Neural progenitor cell (in vitro differentiated cells): ENCODE measurements at places on chromosomes 2 and 18.

GRCh38 chr2:236674646-236675045 lies 105.0 kb downstream of the ACKR3 start:
- no peak for DNase-seq

GRCh38 chr2:216274194-216274840 lies 98.0 kb downstream of the MARCHF4 start:
- no peak for DNase-seq

- no peak for DNase-seq
Observed at GRCh38 chr2:68167186-68167585, 9.5 kb downstream of the PNO1 start.

- no peak for DNase-seq
Observed at GRCh38 chr18:45050712-45051601, 370.3 kb downstream of the SETBP1 start.

DNA sequence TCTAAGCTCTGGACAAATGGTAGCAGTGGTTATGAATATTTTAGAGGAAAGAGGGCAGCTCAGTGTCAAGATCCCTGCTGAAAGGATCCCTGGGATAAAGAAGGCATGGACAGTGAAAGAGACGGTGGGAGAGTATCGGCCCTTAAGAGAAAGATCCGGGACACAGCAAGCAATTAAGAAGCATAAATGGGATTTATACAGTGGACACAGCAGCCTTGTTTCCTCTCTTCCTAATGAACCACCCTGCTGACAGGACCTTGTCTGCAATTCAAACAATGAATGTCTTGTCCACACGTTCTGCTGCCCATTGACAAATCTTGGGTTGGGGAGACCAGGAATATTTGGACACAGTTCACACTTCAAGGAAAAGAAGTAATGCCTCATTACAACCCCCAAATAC lies 16.5 kb downstream of the CPLX4 start:
- DNase-seq, result no peak

DNA sequence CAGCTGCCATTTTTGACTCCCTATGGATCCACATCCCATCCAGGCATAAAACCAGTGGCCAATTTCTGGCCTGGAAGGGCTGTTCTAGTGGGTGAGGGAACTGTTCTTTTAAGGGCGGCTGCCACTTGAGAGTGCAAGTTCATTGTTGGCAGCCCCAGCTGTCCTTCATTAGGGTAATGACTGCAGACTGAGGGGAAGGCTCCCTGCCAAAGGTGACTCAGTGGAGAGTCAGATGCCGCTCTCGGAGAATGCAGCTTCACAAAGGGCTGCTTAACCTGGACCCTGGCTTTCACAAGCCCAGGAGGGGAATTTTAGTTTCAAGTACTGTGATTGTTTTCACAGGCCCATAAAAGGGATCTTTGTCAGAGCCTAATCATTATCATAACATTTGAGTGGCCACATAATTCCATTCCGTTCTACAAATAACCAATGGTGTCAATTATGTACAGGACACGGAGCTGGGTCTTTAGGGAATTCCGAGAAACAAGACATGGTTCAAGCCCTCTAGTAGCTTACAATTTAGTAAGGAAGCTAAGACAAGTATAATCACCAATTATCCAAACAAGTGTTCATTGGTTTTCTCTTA lies 235.7 kb downstream of the CDCA7 start:
- no peak for DNase-seq

DNA sequence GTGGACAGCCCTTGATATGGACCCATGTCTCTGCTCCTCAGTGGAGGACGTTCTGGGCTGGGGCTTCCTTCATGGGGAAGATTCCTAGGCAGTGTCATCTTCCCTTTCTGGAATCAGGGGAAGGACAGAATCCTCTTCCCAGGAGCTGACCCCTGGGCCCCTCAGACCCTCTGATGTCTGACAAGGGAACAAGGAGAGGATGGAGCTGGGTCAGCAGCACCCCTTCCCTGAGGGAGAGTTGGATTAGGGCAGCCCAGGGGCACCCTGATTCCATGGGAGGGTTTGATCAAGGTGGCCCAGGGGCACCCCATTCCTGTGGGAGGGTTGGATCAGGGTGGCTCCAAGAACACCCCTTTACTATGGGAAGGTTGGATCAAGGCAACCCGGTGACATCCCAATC lies 86.5 kb downstream of the ACKR3 start:
- DNase-seq, result no peak

DNA sequence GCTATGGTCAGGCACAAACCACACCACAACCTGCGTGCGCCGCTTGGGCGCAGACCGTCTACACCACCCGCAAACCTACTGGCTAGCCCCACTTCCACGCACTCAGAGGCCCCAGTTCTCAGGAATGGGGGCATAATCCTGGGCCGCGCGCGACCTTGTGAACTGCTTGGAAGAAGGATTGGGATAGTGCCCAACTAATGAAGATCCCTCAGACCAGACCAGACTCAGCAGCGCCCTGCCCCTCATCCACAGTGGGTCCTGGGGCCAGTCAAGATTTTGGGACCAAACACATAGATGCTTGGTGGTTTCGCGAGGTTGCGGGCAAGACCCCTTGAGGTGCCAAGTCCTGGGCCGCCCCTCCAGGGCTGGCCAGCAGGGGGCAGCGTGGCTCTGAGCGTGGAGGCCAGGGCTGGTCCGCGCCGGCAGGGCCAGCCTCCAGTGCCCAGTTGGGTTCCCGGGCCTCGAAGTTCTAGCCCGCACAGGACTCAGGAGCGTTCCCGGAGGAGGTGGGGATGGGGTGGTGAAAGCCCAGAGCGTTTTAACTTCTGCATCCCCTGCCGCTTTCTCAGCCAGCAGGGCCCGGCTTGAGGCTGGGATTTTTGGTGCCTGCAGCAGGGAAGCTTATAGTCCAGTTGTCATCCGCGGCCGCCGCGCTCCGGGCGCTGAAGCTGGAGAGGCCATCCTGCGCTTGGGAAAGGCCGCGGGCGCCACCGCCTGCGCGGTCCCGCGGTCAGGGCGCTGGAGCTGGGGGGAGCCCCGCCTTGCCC lies 8.3 kb downstream of the OSR1 start:
- DNase-seq, result peak; percentile 84

GRCh38 chr2:237636578-237636977 lies 9.2 kb downstream of the LRRFIP1 start:
- DNase-seq, result no peak

- DNase-seq, result no peak
Observed at GRCh38 chr2:55883357-55883756, 40.2 kb downstream of the EFEMP1 start.

DNA sequence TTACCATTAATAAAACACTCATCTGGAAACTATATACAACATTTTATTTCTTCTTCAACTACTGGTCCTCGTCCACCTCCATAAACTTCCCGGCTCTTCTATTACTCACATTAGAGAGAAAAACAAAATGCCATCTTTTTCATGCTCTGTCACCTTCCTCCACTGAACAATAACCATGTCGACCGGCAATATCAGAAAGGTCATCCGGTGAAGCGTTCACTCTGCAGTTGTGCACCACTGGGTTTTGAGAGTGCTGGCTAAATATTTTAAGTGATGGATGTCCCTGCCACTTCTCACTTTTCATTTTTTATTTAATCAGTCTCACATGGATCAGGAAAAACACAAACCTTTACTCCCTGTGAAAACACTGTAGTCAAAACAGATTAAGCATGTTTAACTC lies 48.2 kb downstream of the SPP2 start:
- DNase-seq, result no peak

- DNase-seq, result peak; percentile 86
Observed at GRCh38 chr18:46333431-46334135, 229.4 kb downstream of the HAUS1 start.

DNA sequence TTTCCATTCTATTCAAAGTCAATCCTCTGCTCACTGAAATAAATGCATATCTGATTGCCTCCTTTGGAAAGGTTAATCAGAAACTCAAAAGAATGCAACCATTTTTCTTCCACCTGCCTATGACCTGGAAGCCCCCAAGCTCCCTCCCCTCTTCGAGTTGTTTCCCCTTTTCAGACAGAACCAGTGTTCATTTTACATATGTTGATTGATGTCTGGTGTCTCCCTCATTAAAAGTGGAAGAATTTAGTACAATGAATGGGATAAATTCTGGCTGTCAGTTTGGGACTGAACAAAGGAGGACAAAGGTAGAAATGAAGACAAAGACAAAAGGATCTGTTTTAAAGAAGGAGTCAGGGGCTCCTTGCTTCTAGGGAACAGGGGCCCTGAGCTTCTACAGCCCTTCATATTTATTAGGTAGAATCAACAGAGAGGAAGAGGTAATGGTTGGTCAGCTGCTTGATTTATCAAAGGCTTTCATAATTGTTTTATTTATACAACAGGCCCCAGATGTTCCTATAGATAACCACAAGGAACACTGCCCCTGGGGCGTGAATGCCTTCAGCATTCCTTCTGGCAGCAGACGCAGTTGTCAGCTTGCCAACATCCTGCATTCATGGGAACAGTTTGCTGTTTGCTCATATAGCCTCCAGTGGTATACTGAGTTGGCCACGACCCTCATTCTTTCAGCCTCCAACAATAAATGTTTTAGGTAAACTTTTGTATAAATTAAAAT lies 949.8 kb upstream of the LRATD1 start:
- DNase-seq, result no peak

- DNase-seq, result no peak
Observed at GRCh38 chr2:174959787-174960186, 45.4 kb downstream of the CHN1 start.

DNA sequence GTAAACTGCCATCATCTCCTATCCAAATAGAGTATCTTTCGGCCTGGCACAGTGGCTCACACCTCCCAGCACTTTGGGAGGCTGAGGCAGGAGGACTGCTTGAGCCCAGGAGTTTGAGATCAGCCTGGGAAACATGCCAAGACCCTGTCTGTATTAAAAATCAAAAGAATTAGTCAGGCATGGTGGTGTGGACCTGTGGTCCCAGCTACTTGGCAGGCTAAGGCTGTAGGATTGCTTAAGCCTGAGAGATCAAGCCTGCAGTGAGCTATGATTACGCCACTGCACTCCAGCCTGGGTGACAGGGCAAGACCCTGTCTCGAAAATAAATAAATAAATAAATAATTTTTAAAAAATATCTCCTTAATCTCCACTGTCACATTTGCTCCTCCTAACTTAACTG lies 14.7 kb upstream of the ARPC2 start:
- no peak for DNase-seq

DNA sequence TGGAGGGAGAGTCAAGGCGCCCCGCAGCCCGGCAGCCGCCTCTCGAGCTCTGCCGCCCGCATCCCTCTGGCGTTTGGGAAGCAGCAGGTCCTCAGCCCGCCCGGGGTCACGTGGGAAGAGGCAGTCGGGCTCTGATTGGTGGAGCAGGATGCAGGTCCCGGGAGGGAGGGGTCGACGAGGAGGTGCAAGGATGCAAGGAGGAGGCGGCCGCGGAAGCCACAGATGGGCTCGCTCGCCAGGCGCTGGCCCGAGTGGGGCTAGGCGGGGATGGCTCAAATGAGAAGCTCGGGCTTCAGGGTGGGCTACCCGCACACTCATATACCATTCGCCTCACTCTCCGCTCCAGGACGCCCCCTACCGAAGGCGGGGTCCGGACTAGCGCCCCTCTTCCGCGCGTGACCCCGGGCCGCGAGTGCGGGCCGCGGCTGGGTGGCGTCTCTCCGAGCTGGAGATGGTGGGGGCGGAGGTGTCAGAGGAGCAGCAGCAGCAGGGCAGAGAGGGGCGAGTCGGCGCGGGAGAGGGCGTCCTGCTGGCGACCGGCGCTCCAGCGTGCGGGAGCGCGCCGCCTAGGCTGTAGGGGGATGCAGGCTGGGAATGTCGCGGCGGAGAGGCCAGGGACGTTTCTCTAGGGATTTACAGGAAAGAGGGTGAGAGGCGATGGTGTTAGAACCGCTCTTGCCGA lies at the start of gene TMEFF2:
TSS of gene TMEFF2 (minus strand) at position 68 of the 682 bp plus-strand sequence. CDS start 409 bp downstream, outside the sequence.
- peak; percentile 96 for DNase-seq

DNA sequence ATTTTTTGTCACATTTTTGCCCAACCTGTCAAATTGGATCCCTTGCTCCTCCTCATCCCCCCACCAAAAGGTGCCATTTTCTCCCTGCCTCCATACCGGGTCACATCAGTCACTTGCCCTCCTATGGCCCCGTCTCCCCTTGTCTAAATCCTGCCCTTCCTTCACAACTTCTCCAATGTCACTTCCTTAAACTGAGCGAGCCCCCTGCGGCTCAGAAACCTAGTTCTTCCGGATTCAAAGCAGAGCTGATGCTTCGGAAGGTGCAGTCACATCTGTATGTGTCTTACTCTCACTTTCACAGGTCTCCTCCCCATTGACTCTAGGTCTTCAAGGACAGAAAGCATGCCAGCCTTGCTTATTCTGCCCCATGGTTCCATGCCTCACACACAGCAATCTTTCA lies 22.1 kb downstream of the TNP1 start:
- DNase-seq, result no peak

DNA sequence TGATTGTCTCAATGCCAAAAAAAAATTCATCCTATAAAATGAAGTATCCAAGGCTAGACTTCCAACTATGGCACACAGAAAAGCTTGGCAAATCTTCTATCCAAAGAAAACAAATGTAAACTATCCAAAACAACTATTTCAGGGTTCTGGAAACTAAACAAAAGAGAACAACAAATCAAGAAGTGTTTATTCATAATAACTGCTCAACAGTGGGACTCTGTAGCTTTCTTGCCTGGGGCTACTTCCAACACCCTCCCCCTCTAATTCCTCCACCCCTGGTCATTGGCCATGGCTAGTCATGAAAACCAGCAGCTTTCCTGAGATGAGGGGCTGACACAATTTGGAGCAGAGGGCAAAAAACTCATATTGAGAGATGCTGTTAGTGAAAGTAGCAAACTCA lies 107.0 kb downstream of the EXOC6B start:
- no peak for DNase-seq

- DNase-seq, result no peak
Observed at GRCh38 chr2:25698752-25699151, 25.4 kb upstream of the DTNB start.

GRCh38 chr2:65393743-65394422 lies 38.5 kb downstream of the SPRED2 start:
- no peak for DNase-seq

- no peak for DNase-seq
Observed at GRCh38 chr2:241777686-241778627, 1.3 kb downstream of the GAL3ST2 start.

DNA sequence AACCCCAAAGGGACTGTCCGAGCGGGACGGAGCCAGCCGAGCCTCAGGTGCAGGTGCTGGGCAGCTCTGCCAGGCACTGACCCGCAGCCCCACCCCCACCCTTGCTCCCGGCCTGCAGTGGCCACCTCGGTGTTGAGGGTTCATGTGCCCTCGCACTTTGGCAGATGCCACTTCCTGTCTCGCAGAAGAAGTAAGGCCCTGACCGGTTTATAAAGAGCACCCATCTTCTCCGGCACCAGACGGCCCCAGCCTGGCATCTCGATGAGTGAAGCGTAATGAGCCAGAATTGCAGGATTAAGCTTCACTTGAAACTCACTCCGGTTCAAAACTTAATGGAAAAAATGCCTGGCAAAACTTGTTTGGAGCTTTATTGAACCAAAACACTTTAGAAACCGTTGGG lies 10.9 kb upstream of the NFATC1 start:
- no peak for DNase-seq
